ENCODE measurements at places on chromosomes 7 and 10. TPM values are rescaled to one million over a fixed set of nuclear protein-coding genes. Genes with fewer than 3 reads are reported as not detected.

Gene SPRN
- total RNA-seq: not detected

Gene GDI2
- 283 TPM for total RNA-seq

Gene CRTAC1
- total RNA-seq: not detected

DNA sequence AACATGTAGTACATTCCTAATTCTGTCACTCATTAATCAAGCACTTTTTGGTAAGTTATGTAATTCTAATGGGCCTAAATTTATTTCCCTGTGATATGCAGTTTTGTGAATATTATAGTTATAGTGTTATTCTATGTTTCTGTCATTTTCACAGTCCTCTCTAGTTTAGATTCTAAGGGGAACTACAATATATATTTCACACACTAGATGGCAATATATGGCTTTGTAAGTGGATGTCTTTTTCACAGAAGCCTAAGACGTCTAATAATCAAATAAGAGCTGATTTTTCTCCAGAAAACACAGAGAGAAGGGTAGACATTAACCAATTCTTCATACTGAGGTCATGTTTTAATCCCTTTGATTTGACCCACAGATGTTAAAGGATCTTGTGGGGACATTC, 18.0 kb downstream of the RNLS start:
- DNase-seq: peak; percentile 24

GRCh38 chr10:69317626-69318105, 39.4 kb downstream of the HK1 start:
- DNase-seq: no peak

GRCh38 chr7:68014031-68014736, 1017.6 kb downstream of the TYW1 start:
- DNase-seq: no peak

DNA sequence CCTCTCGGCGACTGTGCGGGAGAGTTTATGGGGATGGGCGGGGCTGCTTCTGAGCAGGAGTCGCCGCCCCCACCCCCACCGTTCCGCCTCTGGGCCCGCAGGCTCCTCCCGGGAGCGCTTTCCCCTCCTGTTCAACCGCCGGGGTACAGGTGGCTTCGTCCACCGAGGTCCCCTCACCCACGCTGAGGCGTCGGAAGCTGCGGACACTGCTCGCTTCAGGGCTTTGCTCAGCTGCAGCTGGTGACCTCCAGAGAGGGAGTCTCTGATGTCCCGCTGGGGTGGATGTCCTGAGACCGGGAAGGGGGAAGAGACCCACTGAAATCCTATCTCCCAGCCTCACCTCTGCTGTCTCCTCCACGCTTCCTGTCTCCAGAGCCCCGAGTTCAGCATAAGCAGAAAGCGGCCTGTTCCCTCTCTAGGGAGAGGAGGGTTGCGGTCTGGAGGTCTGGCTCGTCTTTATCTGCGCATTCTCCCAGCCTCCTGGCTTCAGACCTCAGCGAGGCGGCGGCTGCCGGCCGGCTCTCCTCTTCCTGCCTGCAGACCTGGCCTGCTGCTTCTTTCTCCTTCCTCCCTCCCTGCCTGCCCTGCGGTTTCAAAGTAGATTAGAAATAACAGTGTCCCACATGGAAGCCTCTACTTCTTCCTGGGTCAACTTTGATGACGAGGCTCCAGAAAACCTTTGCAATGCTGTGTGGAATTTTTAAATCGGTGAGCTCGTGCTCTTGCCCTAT, 1.8 kb downstream of the CYP2E1 start:
- no peak for DNase-seq

DNA sequence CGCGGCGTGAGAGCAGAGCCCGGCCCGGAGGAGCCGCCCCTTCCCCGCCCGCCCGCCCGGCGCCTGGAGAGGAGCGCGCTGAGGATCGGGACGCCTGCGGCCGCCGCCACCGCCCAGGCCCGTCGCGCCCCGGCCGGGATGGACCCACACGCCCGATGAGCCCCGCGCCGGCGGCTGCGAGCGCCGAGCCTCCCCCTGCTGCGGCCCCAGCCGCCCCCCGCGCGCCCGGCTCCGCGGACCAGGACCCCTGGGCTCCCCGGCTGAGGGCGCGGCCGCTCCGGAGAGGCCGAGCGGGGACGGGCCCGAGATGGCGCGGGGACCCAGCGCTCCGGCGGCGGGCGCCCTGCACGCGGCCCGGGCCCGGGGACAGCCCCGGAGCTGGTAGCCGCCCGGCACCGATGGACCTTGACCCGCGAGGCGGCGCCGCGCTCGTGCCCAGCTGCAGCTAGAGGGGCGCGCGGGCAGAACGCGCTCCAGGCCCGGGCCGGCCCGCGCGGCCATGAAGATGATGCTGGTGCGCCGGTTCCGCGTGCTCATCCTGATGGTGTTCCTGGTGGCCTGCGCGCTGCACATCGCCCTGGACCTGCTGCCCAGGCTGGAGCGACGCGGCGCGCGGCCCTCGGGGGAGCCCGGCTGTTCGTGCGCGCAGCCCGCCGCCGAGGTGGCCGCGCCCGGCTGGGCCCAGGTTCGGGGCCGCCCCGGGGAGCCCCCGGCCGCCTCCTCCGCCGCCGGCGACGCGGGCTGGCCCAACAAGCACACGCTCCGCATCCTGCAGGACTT, 520 bp downstream of the FAM20C start:
- DNase-seq: no peak

All from H4 (cell line).